NCI-H524 treated with DMSO at 0.1 percent for 48 hours (cell line): ENCODE measurements at places on chromosomes 1 and 21.

GRCh38 chr1:113255038-113255719 is 135.1 kb upstream of the MAGI3 start:
- no peak for DNase-seq

- DNase-seq: no peak
Observed at GRCh38 chr1:114349891-114350605, 161.0 kb downstream of the TRIM33 start.

DNA sequence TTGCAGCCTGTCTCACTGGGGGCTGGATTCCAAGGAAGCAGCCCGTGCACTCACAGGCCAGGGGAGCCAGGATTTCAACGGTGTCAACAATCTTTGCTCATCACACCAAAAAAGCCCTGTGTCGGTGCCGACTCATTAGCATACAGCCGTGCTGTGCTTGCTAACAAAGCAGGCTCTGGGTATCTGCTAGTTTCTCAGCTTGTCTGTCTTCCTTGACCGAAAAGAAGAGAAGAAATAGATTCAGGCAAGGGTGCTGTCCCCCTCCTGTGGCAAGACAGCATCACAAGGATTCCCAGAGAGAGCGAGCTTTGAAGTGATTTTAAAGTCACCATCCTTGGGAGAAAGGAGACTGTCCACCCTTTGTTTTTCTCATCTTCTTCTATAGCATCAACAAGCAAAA is 214.7 kb downstream of the SDCCAG8 start:
- peak; percentile 87 for DNase-seq

DNA sequence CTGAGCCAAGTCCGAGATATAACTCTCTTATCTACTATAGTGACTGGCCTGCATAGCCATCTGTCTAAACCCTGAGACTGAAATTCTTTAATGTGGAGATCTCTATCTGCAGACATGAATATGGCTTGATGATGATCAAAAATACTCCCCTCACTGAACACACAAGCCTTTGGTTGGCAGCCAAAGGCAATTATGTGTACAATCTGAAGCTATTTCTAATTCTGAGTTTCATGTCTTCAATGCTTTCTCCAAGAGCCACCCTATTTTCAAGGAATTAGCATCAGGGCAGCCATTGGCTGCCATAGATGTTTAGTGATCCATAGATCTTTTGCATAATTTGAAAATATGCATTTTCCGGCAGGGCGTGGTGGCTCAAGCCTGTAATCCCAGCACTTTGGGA is 168.2 kb downstream of the TGFB2 start:
- no peak for DNase-seq

DNA sequence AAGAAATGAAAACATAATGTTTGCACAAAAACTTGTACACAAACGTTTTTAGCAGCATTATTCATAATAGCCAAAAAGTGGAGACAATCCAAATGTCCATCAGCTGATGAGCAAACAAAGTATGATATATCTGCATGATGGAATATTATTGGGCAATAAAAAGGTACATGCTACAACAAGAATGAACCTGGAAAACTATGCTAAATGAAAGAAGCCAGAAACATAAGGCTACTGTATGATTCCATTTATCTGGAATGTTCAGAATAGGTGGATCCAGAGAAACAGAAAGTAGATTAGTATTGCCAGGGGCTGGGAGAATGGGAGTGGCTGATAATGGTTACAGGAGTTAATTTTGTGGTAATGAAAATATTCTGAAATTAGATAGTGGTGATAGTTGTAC is 19.0 kb downstream of the FBXO28 start:
- DNase-seq: no peak

DNA sequence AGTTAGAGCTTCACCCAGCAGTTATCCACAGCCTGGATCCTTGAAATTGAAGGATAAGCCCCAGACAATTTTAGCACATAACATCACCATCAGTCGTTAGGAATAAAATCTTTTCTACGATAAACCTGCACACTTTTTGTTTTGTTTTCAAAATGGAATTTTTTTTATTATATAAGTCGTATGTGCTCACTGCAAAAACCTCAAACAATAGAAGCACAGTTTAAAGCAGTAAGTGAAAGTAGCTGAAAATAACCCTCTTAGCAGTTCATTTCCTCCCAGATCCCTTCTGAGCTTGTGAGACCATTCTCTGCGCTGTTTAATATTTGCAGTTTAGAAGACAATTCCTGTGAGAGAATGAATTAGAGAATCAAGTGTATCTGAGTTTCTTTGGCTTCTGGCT is 38.3 kb downstream of the ELK4 start:
- no peak for DNase-seq

DNA sequence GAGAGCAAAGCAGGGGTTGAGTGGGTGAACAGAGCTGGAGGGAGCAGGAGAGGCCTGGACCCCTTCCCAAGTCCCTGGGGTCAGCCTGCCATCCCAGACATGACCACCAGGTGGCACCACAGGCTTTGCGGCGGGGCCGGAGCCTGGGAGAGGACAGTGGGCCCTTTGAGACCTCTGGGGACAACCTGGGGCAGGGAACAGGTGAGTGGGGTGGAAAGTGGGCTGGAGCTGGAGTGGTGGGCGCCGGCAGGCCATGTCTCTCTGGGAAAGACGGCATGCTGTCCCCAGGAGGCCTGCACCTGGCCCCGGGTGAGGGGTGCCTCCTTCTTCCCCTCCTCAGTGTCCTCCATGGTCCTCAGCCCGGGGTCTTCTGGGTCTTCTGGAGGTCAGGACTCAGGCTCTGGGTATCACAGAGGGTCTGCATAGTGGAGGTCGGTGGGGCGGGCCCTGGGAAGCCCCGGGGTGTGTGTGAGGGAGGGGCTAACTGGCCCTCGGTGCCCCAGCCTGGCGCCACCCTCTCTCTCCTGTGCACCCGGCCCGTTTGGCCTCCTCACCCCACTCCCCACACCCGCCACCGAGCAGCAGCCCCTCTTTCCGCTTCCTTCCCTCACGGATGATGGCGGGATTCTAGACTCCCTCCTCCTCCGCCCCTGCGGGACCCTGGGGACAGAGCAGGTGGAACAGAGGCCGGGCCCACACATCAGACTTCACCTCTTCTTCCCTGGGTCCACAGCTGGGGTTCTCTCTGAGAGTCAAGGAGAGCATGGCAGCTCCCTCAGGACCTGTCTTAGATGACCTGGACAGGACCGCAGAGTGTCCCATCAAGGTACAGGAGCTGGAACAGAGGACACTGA is 28.5 kb upstream of the PKP1 start:
- DNase-seq: no peak

GRCh38 chr1:221174330-221174993 is 295.2 kb downstream of the HLX start:
- peak; percentile 21 for DNase-seq

DNA sequence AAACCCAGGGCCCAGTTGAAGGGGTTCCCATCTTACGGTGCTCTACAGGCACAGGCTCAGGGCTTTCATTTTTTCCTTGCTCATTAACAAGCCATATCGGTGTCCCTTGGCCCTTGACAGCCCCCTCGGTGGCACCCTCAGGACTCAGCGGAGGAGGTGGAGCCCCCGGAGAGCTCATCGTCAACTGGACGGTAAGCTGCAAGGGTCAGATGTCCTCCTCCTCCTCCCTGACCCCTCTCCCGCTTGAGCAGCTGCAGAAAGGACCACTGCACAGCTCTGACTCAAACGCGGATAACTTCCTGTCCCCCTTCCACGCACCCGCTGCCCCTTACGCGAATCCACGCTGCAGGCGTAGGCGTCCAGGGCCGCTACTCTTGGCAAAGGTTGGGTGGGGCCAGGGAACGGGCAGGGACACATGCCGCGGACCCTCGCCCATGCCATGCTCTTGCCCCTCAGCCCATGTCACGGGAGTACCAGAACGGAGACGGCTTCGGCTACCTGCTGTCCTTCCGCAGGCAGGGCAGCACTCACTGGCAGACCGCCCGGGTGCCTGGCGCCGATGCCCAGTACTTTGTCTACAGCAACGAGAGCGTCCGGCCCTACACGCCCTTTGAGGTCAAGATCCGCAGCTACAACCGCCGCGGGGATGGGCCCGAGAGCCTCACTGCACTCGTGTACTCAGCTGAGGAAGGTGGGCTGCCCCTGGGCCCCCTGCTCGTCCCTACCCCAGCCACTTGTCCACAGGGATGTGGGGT is 14.7 kb downstream of the TMEM81 start:
- no peak for DNase-seq

GRCh38 chr1:145855426-145855948 is 3.4 kb downstream of the PIAS3 start:
- DNase-seq: no peak

- DNase-seq: peak; percentile 54
Observed at GRCh38 chr1:53956308-53957168, 10.4 kb downstream of the LRRC42 start.

GRCh38 chr1:189669846-189670245 is 807.8 kb downstream of the BRINP3 start:
- no peak for DNase-seq

GRCh38 chr1:30412241-30413110 is 310.9 kb downstream of the MATN1 start:
- DNase-seq: no peak

- DNase-seq: no peak
Observed at GRCh38 chr21:37146320-37147235, 73.5 kb downstream of the TTC3 start.

DNA sequence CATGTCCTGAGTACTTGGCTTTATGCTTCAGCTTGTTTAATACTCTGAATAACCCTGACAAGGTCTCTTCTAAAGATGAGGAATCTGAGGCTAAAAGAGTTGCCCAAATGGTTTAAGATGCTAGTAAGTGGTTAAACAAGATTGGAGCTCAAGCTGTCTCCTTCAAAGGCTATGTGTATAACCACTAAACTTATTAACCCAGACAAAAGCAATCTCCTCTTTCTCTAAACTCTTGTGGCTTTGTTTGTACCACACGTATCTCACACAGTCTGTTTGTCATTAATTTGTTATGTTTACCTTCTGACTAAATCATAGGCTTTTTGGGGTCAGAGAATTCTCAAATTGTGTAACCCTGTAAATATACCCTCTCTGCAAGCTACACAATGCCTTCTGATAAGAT is 89.9 kb downstream of the HMCN1 start:
- DNase-seq: no peak

- no peak for DNase-seq
Observed at GRCh38 chr1:7036386-7036785, 251.1 kb downstream of the CAMTA1 start.

GRCh38 chr1:67560580-67561255 is 124.3 kb upstream of the GADD45A start:
- no peak for DNase-seq

GRCh38 chr21:45427331-45428271 is 22.6 kb downstream of the COL18A1 start:
- DNase-seq: no peak

- DNase-seq: no peak
Observed at GRCh38 chr1:104989012-104989411, 1239.3 kb downstream of the AMY1C start.

- no peak for DNase-seq
Observed at GRCh38 chr1:207811319-207811718, 59.5 kb downstream of the CD46 start.

GRCh38 chr1:117658676-117659075 is 52.8 kb downstream of the TENT5C start:
- DNase-seq: no peak

DNA sequence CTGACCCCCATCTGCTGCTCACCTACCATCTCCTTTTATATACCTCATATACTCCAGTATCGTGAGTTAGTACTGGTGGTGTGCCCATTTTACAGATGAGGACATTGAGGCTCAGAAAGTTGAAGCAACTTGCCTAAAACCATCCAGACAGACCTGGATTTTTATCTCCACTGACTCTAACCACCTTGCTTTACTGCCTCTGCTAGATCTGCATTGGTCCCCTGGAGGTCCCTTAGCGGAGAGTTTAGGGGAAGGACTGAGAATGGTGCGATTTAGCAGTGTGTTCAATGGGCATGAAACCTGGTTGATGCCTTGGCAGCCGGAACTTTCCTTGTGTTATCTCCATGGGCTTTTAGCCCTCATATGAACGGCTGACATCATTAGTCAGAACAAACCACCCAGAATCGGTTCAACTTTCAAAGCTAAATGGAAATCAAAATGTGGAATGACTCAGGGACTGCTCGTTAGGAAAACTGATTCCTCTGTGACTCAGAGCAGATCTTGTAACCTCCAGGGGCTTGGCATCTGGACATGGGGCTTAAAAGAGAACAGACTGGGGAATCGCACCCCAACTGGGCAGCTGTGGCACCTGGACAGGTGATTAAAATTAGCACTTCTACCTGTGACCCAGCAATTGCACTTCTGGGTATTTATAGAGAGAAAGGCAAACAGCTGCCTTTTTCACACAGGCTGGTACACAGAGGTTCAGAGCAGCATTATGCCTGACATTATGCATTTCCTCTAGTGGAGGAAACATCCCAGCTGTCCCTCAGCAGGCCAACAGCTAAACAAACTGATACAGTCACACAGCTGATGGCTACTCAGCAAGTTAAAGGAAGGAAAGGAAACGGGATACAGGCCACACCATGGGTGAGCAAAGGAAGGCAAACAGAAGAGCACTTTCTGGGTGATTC is 25.3 kb downstream of the TMEM51 start:
- DNase-seq: no peak

DNA sequence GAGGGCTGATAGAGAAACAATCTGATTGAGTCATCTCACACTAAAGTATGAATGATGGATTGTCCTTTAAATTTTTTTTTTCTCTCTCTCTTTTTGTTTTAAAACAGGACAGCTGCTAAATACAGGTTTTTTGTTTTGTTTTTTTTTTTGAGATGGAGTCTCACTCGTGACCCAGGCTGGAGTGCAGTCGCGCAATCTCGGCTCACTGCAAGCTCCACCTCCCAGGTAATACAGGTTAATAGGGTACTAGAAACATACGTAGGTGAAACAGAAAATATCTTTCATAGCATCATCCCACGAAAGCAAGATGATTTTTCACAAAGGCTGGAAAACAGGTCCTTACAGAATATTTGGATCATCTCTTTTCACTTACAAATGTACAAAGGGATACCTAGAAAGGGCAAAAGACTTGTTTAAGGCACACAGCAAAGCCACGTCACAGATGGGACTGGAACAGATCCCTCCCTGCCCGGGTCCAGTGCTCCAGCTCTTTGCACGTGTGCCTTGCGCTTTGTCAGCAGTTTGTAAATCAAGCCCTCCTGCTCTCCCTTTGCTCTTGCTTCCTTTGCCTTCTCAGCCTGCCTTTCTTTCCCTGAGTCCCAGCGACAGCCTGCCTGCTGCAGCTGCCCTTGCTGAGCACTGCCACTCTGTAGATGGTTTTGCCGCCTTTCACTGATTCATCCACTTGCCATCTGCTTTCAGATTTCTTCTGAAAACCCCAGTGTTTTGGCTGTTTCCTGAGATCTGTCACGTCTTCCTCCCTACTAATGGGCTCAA is 171.3 kb upstream of the BEND5 start:
- peak; percentile 58 for DNase-seq

- no peak for DNase-seq
Observed at GRCh38 chr1:44037154-44037553, 5.9 kb upstream of the SLC6A9 start.

- DNase-seq: no peak
Observed at GRCh38 chr1:64215576-64215975, 12.2 kb downstream of the UBE2U start.
